Stimulated activated CD4-positive, alpha-beta T cell treated with anti-CD3 and anti-CD28 coated beads, Interleukin-1b, Interleukin-23, amount 100 ng/mL, for 1 hour (primary cell): ENCODE measurements at places on chromosomes 4 and X.

- no peak for DNase-seq
Observed at GRCh38 chr4:2280531-2281300, 18.8 kb upstream of the MXD4 start.

DNA sequence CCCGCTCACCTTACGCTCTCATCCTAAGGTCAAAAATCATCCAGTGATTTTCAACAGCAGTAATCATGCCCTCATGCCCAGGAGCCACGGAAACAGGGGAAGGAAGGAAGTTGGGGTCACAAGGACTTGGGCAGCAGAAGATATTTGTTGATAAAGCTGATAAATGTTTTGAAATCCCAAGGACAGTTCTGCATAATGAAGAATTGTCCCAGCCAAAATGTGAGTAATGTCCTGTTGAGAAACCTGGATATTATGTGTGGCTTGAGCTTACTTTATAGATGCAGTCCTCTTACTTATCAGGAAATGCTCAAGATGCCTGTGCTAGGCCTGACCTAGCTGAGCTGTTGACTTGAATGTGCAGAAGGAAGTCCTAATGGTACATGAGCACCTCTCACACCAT lies 263.0 kb upstream of the ZFP42 start:
- DNase-seq: no peak

GRCh38 chrX:46543441-46543840 lies 1.8 kb downstream of the ZNF674 start:
- DNase-seq: no peak

DNA sequence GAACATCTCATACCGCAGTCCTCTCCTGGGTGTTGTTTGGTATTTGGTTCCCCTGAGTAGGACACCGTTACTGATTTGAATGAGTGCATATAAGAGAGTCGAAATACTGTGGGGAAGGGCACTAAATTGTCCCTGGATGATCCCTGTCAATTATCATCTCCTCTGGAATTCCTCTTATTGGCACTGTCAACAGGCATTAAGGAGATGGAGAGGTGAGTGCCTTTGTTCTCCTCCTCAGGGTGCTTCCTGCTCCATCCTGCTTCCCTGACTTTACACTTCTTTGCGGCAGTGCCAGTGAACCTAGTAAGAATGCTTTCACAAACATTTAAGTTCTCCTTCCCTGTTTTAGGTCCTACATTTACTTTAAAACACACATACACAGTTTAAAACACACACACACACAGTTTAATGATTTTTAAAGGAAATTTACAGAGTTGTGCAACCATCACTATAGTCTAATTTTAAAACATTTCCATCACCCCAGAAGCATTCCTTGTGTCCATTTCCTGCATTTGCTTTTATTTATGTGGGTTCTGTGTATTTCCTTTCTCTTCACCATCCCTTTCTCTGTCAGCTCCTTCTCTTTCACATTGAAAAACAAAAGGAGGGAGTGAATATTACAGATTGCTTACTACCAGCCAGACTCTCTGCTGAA lies 20.9 kb upstream of the ZRSR2 start:
- no peak for DNase-seq

GRCh38 chr4:77538144-77538543 lies 67.5 kb upstream of the CXCL13 start:
- DNase-seq: no peak

DNA sequence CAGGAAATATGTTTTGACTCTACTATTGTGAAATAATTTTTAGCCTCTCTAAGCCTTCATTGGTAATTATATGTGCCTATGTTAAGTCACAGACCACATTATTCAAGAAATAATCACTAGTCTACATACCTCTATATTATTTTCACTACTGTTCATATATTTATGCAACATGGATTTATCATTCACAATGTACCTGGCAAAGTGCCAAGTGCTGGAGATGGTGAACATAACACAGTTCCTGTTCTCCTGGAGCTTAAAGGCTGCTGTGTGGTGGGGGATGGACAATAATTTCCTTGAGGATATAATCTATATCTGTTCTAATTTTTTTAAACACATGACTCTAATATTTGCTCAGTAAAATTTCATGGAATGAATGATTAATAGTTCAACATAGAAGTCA lies 527.7 kb upstream of the CXorf51A start:
- no peak for DNase-seq

GRCh38 chrX:11040405-11040804 lies 70.7 kb upstream of the HCCS start:
- DNase-seq: no peak

- no peak for DNase-seq
Observed at GRCh38 chr4:147651563-147651962, 32.4 kb downstream of the PRMT9 start.

- no peak for DNase-seq
Observed at GRCh38 chrX:19626230-19626629, 110.9 kb upstream of the MAP3K15 start.

GRCh38 chrX:134746410-134746785 lies 88.1 kb upstream of the PLAC1 start:
- DNase-seq: no peak
